ENCODE measurements at places on chromosomes 5 and 9. TPM values are rescaled to one million over a fixed set of nuclear protein-coding genes. Genes with fewer than 3 reads are reported as not detected.

DNA sequence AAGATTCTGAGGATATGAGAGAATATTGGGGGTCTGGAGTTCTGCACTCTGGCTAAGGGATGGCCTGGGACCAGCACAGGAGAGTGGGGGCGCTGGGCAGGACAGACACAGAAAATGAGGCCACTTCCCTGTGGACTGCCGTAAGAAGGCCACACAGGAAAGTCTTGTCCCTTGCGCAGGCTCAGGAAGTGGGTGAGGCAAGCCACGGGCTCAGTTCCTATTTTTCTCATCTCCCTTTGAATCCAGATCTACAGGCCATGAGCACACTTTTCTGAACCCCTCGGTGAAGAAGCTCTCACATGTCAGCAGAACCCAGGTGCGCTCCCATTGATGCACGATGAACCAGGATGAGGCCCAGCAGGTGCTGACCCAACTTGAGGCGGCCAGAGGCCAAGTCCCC, 207.4 kb downstream of the AGTPBP1 start:
- no peaks in the 10 kb centered on the region for H3K27me3 ChIP-seq
- H3K4me3 ChIP-seq = no peak overlapping the region
- no peaks in the 10 kb centered on the region for H3K36me3 ChIP-seq
- no peaks in the 10 kb centered on the region for H3K4me1 ChIP-seq

Gene IFNK
- not detected for polyA plus RNA-seq

DNA sequence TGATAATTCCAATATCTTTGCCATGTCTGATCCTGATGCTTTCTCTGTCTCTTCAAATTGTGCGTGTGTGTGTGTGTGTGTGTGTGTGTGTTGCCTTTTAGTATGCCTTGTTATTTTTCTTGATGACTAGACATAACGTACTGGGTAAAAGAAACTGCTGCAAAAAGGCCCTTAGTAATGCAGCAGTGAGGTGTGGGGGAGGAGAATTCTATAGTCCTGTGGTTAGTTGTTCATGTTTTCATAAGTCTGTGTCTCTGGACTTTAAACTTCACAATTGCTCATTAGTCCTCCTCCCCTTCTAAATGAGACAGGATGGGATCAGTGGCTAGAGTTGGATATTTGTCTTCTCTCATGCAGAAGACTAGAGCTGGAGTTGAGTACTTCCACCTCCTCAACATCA, 346.2 kb upstream of the IRX1 start:
- H3K27ac ChIP-seq = no peak overlapping the region
- DNase-seq = no peak
- no peaks in the 10 kb centered on the region for H3K36me3 ChIP-seq
- no peaks in the 10 kb centered on the region for H3K4me1 ChIP-seq

Gene PIP5KL1
- polyA plus RNA-seq = 6.1 TPM

- no peaks in the 10 kb centered on the region for H3K27me3 ChIP-seq
- no peak overlapping the region for H3K27ac ChIP-seq
- H3K4me1 ChIP-seq = no peaks in the 10 kb centered on the region
- no peak for DNase-seq
- no peaks in the 10 kb centered on the region for H3K36me3 ChIP-seq
- no peak overlapping the region for H3K4me3 ChIP-seq
Observed at GRCh38 chr5:29099585-29099984, 2061.2 kb upstream of the CDH9 start.

All from SK-N-SH (cell line).